ENCODE measurements at places on chromosomes 16 and 17. TPM values are rescaled to one million over a fixed set of nuclear protein-coding genes. Genes with fewer than 3 reads are reported as not detected.

EPX gene
- total RNA-seq = not detected

KLHL10 gene
- total RNA-seq = not detected

MYO15A gene
- total RNA-seq = 0.14 TPM

NEUROD2 gene
- not detected for total RNA-seq

CD300H gene
- total RNA-seq = 0.45 TPM
